ENCODE measurements at places on chromosomes 5 and 9.
A peak's percentile ranks its signal among the peaks of the same experiment; 100 is the strongest.

- no peak for DNase-seq
These were observed 50.8 kb downstream of the FXN start for GRCh38 chr9:69086312-69086711.

DNA sequence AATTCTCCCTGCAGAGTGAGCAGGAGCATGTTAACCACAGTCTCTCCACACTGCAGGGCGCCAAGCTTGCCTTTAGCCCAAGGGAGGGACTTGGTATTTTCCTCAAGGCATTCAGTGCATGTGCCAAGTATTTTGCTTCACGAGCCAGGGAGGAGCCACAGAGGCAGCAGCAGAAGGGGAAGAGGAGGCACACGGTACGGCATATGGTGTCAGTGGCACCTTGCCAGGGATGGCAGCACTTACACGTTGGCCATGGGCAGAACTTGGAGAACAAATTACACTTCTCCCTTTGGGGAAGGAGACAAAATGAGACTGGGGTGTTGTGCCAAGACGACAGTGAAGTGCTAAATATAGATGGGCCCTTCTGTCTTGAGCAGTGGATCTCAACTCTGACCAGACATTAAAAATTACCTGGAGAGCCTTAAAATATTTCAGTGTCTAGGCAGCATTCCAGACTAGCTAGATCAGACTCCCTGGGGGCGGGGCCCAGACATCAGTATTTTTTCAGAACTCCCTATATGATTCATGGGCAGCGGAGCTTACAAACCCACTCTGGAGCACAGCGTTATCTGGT lies 155.8 kb downstream of the DRD1 start:
- DNase-seq: peak; percentile 87

- DNase-seq: no peak
These were observed 33.8 kb downstream of the KDM3B start for GRCh38 chr5:138386290-138386689.

- no peak for DNase-seq
These were observed 31.1 kb downstream of the FGD3 start for GRCh38 chr9:92978345-92978875.

DNA sequence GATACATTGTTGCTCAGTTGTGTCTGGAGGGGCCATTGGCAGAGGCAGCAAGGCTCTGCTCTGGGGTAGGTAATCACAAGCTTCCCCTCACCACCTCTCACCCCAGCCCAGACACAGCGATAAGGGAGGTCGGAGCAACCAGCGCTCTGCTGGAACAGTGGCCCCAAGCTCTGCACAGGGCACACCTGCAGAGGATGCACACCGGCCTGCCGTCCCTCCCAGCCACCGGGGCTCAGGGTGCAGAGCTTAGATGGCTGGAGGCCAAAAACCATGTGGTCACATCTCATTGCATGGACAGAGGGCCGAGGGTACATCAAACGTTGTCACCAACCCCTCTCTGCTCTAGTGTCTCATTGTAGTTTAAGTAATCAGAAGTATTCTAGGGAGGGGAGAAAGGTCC lies 95.4 kb upstream of the ICE1 start:
- no peak for DNase-seq

DNA sequence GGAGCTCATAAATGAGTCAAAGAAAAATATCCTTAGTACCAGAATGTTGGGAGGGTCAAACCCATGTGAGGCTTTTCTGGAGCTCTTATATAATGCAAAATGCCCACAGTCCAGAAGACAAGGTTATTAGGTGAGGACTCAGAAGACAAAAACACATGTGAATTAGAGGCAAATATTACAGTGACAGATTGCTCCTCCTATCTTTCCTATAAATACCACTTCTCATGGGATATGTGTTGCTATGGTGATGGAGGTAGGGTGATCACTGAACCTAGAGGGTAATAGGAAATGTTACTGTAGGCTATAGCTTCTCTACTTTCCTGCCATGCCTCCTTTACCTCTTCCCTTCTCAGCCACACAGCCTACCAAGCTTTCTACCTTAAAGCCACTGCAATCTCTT lies 264.6 kb downstream of the SEC61B start:
- DNase-seq: no peak

DNA sequence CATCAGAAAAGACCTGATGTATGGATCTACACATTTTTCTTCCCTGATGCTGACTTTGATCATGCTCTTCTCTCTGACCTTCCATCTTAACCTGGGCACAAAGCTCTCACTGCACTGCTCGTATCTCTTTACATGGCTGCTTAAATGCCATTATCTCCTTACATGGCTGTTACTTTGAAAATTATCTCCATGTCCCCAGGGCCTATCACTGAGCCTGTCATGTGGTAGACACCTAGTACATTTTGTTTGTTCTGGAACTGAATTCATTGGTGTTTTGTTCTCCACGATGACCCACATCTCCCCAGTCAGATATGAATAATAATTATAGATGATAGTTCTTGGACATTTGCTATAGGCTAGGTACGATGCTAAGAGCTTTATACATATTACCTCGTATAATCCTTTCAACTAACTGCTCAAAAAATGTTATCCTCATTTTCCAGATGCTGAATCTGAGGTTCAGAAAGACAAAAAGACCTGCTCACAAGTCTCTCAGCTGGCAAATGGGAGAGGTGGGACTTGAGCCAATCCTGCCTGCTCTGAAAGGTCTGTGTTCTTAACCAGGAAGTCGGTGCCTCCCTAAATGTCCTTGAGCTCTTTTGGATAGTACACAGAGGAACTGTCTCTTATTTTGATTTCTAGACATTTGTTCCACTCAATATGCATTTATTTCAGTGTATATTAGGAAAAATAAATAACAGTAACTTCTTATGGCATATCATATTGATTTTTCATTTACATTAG lies 9.8 kb upstream of the CPEB4 start:
- DNase-seq: no peak

- DNase-seq: no peak
These were observed 15.1 kb downstream of the ANGPTL2 start for GRCh38 chr9:127107171-127107928.

DNA sequence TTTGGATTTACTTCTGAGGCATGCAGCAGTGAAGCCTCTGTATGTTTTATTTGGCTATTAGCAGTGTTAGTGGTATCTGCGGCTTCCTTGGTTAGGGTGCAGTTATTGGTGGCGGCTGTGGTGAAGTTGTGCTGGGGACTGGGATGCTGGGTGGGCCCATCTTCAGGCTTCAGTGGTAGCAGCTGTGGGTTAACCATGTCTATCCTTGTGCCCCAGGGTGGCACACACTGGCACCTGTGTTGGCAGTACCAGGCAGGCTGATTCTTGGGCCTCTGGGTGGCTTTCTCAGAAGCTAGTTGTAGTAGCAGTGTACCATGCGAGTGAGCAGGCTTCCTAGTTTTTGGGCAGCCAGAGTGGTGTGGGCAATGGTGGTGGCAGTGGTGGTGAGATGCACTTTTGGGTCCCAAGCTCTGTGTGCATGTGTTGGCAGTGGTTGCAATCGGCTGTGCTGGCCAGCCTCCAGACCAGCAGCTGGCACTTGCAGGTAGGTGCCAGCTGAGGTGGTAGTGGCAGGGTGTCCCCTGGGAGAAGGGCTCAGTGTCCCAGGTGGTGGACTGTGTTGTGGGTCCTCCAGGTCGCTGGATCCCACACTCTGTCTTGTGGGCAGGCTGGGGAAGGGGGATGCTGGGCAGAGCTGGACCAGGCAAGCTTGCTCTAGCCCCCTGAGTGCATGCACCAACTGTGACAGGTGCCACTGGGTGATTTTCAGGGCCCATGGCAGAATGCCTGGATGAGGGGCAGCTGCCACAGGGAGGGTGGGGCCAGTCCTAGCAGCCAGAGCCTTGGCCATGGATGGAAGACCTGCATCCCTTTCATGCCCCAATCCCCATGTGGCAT lies 13.6 kb downstream of the AHRR start:
- no peak for DNase-seq

DNA sequence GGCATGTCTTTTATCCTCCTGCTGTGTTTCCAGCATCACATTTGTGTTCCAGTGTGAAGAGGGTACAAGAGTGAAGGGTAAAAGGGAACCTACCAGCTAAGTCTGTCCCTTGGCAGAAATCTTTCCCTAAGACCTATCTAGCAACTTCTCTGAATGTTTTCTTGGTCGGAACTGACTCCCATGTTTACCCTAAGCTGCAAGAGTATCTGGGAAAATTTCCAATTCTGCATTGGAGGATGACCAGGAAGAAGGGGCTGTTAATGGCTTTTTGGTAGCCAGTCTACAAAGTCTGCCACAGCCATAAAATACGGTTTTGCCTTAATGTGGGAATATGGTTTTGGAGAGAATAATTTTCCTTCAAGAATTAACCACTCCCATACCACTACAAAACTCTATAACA lies 75.1 kb downstream of the MAST4 start:
- no peak for DNase-seq

GRCh38 chr5:66860199-66860975 lies 264.2 kb downstream of the MAST4 start:
- no peak for DNase-seq

DNA sequence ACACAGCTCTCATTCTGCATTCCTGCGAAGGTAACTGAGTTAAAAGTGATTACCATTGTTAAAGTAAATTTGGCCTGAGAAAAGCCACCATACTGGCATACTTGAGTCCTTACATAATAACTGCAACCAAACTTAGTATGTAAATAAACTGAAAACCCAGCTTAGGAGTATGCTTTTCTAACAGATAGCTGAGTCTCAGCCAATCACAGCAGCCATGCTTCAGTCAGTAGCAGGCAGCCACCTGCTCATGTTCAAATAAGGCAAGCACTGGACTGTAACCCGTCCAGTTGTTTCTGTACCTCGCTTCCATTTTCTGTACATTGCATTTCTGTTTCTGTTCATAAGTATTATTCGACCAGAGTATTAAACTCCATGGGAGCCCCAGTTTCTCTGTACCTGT lies 58.6 kb downstream of the GCNT4 start:
- no peak for DNase-seq

DNA sequence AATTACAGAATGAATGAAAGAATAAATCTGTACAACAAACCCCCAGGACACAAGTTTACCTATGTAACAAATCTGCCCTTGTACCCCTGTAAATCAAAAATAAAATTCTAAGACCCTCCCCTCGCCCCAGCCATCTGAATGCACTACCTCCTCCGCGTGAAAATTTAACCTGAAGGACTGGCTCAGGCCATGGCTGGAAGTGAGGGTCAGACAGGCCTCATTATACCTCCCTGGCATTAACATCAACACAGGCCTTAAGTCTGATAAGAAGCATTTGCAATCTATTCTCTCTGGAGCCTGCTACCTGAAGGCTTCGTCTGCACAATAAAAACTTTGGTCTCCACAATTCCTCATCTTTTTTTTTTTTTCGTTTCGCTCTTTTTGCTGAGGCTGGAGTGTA lies 48.7 kb upstream of the TTC39B start:
- DNase-seq: no peak

- no peak for DNase-seq
These were observed 7.2 kb downstream of the ALDH7A1 start for GRCh38 chr5:126587551-126588390.

GRCh38 chr5:65938256-65938655 lies 11.9 kb downstream of the ERBIN start:
- DNase-seq: no peak

DNA sequence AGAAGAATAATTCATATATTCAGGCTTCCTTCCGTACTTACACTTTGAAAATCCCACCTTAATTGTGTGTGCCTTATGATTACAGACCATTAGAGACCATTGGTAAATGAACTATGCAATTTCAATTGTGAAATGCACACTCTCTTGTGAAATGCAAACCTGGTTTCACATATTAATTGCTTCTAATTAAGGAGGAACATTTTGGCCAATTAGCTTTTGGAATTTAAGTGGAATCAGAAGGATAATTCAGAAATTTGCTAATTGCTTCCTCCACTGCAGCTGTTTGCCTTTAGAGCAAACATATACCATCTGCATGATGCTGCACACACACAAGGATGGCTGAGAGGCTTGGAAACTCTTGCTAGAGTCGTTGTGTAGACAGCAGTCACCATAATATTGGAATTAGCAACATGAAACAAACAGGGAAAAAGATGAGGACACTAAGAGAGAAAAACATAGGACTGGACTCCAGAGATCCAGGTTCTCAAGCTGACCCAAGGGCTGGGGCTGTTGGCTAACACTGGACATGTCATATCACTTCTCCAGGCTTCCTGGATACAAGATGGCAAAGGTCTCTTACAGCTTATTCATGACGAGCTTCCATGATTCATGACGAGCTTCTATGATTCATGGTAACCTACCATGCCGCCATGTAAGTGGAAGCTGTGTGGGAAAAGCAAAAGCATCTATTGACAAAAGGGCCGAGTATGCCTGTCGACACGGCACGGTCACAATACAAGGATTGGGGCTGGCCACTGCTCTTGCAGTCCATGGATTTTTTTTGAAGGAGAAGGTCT lies 78.0 kb downstream of the PTCH1 start:
- DNase-seq: no peak

DNA sequence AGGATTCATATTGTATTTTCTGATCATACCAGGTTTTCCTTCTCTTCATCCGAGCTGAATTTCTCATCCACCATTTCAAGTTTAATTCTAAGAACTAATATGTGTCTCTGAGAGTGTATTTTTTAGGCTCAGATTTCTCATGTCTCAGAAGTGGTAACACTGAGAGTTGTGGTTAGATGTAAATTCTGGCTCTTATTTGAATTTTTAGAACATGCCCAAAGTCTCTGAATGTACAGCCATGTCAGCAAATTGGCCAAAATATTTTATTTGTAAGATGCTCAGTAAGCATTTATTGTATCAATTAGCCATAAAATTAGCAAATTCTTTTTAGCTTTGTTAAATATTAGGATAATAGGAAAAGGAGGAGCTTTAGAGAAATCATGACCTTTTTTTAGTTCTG lies 16.6 kb downstream of the SV2C start:
- DNase-seq: no peak

GRCh38 chr5:59617186-59617771 lies 276.2 kb downstream of the PDE4D start:
- DNase-seq: no peak

GRCh38 chr5:60992871-60993270 lies 47.9 kb downstream of the NDUFAF2 start:
- DNase-seq: no peak

DNA sequence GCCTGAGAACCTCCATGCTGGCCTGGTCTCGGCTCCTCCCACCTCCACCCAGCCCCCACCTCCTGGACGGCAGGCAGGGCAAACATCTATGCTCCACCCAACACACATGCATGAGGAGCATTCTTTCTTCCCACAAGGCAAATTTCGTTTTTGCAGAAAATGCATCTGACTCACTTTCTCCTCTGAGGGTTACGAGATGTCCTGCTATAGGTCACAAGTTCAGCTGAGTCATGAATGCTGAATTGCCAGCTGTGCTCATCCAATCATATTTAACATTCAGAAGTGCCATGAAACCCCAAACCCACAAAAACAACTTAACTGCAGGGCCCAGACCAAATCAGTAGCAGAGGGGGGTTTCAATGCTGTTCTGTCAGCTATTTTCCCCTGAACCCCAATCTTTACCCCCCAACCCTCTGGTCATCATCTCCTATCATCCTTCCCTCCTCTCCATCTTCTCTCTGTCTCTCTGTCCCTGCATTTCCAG lies 39.0 kb upstream of the OSMR start:
- peak; percentile 89 for DNase-seq

GRCh38 chr9:87478226-87478992 lies 19.3 kb upstream of the DAPK1 start:
- DNase-seq: no peak

GRCh38 chr9:72506615-72507014 lies 14.8 kb upstream of the TMC1 start:
- DNase-seq: no peak
